ENCODE measurements at places on chromosomes 1 and 21.

GRCh38 chr1:3350506-3351261 is 103.8 kb upstream of the ARHGEF16 start:
- DNase-seq = no peak

DNA sequence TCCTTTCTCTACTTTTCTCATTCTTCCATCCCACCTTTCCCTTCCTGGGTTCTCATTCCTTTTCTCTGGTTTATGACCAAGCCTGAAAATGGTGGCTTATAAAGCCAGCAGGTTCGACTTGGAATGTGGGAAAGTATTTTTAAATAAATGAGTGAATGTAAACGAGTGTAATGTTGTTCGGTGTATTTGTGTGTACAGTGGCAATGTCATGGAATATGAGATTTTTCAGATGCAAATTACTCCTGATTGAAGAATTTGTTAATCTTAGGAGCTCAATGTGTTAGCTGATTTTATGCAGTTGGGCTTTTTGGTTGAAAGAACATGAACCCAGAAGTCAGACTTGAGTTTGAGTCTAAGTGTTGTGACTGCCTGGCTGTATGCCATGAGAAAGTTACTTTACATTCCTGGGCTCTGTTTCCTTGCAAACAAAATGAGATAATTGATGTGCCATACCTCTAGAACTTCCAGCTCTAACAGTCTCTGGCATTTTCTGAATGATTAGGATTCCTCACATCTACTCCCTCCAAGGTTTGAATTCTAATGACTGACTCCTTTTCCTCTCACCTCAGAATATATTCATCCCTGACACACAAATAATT is 6.6 kb downstream of the SGIP1 start:
- DNase-seq = no peak

GRCh38 chr1:228986093-228986904 is 251.0 kb downstream of the RHOU start:
- DNase-seq = no peak

GRCh38 chr1:145884675-145885074 is 991 bp downstream of the ANKRD35 start:
- no peak for DNase-seq

GRCh38 chr1:214143006-214143992 is 137.7 kb upstream of the SMYD2 start:
- no peak for DNase-seq

DNA sequence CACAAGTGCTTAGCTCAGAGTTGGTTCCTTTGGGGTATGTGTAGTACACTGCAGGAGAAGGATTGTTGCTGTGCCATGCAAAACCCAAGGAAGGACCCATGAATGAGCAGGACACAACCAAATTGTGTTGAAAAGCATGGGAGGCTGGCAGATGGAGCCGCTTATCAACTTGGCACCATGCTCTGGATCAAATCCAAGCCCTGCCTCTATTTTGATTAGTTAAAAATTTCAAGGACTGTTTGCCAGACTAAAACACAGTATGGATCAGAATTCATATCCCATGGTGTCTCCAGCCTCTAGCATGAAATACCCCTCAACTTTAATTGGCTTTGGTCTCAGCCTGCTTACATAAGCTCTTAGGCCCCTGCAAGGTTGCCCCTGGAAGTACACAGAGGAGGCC is 27.8 kb downstream of the CCDC185 start:
- no peak for DNase-seq

DNA sequence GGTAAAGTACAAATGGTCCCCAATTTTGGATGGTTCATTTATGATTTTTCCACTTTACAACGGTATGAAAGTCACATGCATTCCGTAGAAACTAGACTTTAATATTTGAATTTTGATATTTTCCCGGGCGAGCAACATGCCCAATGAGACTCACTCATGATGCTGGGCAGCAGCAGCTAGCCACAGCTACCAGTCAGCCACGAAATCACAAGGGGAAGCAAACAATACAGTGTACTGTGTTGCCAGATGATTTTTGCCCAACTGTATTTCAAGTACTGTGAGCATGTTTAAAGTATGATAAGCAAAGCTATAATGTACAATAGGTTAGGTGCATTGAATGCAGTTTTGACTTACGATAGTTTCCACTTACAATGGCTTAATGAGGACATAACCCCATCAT is 266.8 kb downstream of the VAV3 start:
- no peak for DNase-seq

- DNase-seq = no peak
Measured at GRCh38 chr21:45544449-45545235, 2.4 kb upstream of the SLC19A1 start.

GRCh38 chr1:184270556-184270955 is 116.3 kb upstream of the C1orf21 start:
- no peak for DNase-seq

GRCh38 chr21:38688068-38688467 is 117.7 kb upstream of the ETS2 start:
- no peak for DNase-seq

GRCh38 chr1:204250428-204251030 is 36.7 kb upstream of the GOLT1A start:
- DNase-seq = no peak

DNA sequence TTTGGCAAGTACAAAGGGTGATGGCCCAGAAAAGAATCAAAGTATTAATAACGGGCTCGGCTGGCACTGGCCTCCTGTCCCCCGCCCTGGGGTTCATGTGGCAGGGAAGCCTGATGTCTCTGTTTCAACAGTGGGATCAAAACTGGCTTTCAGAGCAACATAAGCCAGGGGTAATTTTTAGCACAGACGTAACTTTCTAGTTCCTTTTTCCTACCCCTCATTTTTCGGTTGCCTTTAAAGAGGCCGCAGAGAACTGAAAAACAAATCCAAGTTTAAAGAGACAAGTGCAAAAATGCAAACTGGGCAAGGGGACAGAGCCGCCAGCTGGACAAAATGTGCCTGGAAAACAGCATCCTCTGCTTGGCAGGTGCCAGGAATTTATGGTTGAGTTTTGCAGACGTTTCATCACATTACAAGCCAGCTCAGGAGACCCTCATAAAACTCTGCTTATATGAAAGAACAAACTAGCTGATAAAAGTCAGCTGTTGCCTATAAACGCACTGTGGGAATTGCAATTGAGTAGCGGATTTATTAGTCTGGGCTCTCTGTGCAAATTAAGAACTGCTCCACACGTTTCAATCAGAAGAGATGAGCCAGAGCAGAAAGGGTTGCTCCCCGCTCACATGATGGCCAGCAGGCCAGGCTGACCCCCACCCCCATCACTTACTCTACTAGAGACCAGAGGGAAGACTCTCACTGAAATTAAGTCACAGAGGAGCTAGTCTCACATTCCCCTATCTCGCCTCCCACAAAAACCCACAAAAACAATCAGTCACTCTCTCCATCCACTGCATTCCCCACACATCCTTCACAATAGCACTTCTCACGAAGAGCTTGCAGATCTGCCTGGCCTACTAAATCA is 15.8 kb upstream of the CDCA8 start:
- DNase-seq = no peak

DNA sequence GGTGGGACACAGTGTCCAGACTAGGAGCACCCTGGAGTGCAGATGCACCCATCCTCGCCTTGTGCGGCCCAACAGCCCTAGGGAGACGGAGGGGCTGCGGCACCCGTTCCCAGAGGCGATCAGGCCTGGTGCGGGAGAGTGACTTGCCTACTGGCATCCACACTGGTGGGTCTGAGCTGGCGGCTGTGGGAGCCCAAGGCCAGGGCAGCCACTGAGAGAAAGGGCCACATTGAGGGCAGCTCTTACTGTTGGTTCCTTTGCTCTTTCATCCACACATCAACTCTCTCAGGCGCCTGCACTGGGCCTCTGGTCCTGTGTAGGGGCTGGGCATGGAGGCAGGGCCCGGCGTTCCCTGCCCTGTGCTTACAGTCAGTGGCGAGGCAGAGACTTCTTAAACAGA is 8.6 kb downstream of the PODN start:
- DNase-seq = no peak

- no peak for DNase-seq
Measured at GRCh38 chr1:45065083-45065482, 53.0 kb downstream of the UROD start.

DNA sequence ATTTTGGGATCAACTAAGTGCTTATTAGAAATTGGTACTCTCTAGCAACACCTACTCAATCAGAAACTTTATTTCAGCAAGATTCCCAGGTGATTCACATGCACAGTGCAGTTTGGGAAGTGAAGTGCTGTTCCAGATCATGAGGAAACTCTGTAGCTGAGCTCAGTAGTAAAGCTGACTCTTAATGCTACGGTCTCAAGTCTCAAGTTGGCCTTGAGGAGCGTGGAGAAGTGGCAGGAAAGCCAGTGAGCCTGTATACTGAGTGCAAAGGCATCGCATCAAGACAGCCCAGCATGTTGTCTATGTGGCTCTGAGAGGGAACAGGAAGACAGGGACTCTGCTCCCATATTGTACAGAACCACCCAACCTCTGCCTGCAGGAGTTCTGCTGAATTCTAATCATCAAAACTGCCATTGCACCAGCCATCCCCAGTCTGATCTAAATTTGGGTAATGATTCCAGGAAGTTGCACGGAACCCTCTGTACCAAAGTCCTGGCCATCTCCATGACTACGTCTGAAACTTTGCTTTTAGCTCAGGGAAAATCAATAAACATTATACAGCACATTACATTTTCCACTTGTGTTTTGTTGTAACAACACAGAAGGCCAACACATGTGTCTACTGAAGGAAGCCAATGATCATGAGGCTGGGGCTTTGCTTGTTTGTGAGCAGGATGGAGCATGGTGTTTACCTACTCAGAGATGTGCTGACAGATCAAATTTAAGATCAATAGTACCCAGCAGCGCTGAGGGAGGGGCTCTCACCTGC is 105.1 kb upstream of the TLR5 start:
- DNase-seq = no peak

DNA sequence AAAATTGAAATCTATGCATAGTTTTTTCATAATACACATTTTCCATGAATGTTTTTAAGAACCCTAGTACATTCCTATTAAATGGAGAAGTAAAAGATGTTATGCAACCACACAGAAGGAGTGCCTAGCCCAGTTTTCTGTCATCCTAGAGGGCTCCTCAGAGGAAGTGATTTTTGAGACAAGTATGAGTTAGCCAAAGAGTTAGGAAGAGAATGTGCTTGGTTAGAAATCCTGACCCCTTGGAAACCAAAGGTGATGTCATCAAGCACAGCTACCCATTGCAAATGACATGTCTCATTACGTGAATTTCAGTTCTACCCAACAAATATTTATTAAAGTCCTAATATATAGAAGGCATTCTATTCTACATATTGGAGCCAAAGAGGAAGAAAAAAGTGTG is 88.9 kb upstream of the TNFSF4 start:
- no peak for DNase-seq

- DNase-seq = no peak
Measured at GRCh38 chr21:32585970-32586369, 647 bp upstream of the TCP10L start.

DNA sequence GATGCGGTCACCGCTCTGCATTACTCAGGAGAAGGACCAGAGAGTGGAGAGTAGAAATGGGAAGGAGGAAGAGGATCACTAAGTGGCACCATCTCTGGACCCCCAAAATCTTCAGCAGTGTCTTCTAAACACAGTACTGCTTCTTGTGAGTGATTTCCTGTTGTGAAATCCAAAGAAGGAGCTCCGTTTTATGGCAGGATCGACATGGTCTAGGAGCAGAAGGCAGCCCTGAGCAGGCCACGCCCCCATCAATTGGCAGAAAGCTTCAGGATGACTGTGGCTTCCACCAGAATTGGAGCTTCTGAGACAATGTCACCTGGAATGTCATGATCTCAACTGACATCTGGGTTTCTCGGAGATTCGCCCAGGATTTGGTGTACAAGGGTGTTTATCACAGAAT is 171.5 kb downstream of the ADSS2 start:
- no peak for DNase-seq

- no peak for DNase-seq
Measured at GRCh38 chr1:24567792-24568388, 12.0 kb downstream of the NCMAP start.

- no peak for DNase-seq
Measured at GRCh38 chr1:209879539-209879938, 51.8 kb downstream of the UTP25 start.

DNA sequence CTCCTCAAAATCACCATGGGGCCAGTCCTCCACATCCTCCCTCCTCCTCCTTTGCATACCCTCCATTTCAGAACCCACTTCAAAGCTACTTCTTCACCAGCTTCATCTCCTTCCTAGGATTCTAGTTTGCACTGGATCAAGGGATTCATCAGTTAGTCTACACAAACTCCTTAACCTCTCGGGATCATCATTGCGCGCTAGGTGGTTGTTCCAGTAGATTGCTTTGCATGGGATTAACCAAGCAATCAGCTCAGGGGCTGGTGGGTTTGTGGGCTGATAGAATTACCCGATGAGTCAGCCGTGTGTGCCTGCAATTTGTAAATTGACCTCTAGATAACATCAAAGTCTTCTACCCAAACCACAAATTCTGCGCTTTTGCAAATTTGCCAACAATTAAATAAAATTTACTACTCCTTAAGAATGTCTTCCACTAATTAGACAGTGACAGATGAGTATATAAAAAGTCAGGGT is 7.7 kb downstream of the KANK4 start:
- no peak for DNase-seq

- no peak for DNase-seq
Measured at GRCh38 chr1:208071435-208072031, 160.6 kb upstream of the CD34 start.

DNA sequence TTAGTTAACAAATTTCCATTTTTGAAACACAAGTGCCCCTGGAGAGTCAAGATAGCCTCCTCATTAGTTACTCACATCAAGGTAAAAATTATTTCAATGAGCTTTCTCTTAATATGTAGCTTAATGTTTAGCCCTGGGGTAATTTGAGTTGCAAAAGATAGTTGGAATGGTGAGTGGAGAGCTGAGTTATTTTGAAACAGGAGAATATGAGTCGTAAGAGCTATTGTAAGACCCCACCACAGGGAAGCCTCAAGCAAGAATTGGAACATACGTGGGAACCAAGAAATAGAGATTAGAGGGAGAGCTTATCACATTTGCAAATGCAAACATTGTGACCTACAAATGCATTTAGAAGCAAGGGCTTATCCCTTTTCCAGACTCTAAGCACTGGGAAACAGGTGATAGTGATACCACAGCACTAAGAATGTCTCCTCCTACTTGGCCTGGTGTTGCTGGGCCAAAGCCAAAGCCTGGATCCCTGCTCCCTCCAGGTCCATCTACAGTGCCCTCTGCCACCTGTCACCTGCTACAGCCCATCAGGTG is 635.1 kb downstream of the PTPRC start:
- DNase-seq = no peak

- no peak for DNase-seq
Measured at GRCh38 chr1:157040802-157041201, 4.7 kb downstream of the ARHGEF11 start.

DNA sequence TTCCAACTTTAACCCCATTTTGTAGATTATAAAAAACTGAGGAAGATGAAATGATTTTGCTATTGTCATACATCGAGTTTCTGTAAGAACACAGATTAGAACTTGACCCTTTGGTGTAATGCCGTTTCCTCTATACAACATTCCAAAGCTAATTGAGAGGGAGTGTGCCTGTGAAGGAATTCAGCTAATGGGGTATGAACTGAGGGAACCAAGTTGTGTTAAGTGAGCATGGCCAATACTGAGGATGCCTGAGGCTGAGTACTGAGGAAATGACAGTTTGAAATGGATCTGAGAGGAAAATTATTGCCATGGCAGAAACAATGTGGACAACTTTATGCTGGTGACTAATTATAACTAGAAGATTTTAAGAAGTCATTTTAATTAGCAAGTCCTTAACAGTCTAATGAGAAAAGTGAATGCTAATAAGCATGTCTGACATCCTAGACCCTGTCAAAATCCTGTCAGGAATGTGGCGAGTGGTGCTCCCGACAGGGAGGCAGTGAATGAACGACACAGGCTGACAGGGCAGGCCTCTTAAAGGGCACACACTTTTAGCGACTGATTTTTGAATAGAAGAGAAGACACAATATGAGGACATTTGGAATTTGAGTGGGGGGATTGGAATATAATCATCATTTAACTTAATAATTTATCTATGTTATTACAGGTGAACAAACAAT is 262.5 kb downstream of the HLX start:
- no peak for DNase-seq

Data from smooth muscle cell of the brain vasculature (primary cell).